ENCODE measurements at places on chromosomes 6 and 20.

DNA sequence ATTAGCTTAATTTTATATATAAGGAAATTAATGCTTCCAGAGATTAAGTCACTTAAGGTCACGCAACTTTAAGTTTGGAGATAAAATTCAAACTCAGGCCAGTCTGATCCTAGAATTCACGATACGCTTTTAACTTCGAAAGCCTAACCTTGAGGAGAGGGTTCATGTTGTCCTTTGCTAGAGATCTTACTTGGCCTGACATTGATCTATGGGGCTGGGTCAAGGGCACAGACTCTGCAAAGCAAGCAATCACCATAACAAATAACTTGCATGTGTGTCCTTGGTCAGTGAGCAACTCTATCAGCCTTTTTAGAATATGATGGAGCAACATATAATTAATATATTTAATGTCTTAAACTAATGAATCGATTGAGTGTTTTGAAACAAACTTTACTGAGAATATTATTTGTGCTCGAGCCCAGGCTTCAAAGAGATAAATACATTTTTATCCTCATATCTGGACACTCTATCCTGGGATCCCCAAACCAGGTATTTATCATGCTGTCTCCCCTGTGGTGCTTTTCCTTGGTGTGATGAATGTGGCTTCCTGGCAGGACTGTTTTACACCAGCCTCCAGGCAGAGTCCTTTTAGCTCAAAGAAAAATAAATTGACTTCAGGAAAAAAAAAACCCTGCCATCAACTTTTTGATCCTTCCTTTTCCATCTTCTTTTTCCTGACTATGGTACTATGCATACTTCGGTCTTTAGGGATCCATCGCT is 29.1 kb downstream of the RPS12 start:
- DNase-seq = no peak

- peak; percentile 27 for DNase-seq
Observed at GRCh38 chr6:6751619-6752023, 163.1 kb downstream of the LY86 start.

GRCh38 chr6:131122516-131122915 is 12.8 kb upstream of the AKAP7 start:
- DNase-seq = no peak

DNA sequence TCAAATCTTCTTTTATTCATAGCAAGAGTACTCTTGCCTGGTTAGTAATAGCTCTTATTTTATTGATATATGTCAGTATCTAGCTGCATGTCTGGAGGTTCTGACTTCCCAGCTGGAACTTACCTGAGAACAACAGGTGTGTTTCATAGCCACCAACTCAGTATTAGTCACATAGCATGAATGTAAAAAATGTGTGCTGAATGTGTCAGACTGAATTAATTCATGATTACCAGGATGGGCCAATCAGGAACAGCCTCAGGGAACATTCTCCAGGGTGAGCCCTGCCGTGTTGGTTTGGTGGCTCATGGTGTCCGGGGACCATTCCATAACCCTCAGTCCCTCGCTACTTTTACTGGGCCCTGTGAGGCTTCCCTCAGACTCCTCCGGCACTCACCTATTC is 99.7 kb downstream of the TULP4 start:
- no peak for DNase-seq

GRCh38 chr6:41940759-41941279 is 789 bp downstream of the CCND3 start:
- DNase-seq = no peak

DNA sequence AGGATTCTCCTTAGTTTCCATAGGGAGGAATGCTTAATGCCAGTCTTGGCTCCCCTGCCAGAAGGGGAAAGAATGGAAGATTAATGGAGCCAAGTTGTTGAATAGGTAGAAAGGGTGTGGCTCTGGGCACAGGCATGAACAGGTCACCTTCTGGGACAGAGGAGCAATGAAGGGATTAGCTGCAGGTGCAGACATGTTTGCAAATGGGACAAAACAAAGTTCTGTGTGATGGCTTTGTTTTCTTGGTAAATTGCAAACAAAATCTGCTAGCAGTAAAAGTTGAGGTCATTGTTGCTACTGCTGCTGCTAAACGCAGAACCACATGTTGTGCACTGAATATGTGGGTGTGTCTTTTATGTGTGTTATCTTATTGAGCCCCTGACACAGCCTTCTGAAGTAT is 93.3 kb downstream of the PERP start:
- no peak for DNase-seq

GRCh38 chr20:45206725-45207124 is at the start of gene SEMG1:
Gene SEMG1 (plus strand): TSS chr20:45207033. CDS start chr20:45207054, 21 bp downstream.
- DNase-seq = no peak

GRCh38 chr6:154154389-154154967 is 115.4 kb downstream of the OPRM1 start:
- peak; percentile 66 for DNase-seq

DNA sequence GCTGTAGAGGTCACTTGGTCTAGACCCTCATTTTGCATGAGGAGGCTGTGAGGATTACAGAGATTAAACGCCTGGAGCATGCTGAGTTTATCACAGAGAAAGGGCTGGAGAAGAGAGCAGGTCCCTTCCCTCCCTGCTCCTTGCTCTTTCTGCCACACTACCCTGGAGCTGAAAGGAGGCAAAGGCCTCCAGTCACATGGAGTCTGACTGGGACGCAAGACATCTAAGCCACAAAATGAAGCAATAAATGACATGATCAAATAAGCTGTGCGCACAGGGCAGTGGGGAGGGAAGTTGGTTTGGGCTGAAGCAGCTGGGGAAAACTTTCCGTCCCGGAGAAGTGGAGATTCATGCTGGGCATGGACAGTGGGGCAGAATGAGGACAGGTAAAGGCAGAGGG is 33.3 kb downstream of the ATXN1 start:
- DNase-seq = no peak

GRCh38 chr6:111817451-111818120 is 55.7 kb downstream of the FYN start:
- DNase-seq = no peak

DNA sequence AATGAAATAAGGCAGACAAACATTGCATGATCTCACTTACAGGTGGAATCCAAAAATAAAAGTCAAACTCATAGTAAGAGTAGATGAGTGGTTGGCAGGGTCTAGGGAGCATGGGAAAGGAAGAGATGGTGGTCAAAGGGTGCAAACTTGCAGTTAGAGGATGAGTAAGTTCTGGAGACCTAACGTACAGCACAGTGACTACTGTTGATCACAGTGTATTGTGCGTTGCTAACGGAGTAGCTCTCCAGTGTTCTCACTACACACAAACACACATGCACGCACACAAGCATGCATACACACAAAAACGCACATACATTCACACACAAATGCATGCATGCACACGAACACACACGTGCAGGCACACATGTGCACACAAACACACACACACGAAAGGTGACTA is 54.9 kb downstream of the LY86 start:
- no peak for DNase-seq

DNA sequence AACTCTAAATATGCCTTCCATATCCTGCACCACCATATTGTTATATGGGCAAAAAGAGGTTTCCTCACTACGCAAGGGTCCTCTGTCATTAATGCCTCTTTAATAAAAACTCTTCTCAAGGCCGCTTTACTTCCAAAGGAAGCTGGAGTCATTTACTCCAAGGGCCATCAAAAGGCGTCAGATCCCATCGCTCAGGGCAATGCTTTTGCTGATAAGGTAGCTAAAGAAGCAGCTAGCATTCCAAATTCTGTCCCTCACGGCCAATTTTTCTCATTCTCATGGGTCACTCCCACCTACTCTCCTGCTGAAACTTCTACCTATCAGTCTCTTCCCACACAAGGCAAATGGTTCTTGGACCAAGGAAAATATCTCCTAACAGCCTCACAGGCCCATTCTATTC is 30.3 kb upstream of the ZBTB22 start:
- no peak for DNase-seq

DNA sequence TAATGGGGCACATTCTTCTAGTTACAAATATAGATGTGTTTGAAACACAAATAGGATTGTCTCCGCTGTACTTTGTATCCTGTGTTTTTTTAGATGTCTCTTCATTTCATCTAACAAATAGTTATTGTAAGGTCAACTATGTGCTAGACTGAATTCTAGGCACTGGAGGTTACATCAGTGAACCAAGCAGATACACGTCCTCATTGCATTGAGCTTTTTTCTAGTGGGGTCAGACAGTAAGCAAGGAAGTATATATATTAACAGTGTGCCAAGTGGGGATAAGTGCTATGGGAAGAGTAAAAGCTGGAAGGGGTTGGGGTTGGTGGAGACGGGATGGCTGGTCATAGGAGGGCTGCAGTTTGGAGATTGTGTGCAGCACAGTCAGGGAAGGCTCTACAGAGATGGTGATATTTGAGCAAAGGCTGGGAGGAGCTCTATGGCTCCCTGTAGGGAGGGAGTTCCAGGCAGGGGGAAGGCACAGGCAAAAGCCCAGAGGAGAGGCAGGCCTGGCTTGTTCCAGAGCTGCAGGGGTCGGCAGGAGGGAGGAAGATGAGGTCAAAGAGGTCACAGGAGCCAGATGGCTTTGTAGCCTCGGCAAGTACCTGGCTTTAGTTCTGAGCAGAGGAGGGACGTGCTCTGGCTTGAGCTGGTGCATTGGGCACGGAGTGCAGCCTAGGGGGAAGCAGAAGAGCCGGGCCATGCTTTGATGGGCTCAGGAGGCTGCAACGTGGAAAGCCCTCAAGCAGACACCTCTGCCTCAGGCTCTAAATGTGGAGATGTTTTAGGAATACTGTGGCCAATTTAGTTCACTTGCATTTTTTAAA is 152.3 kb downstream of the ZDHHC14 start:
- no peak for DNase-seq

DNA sequence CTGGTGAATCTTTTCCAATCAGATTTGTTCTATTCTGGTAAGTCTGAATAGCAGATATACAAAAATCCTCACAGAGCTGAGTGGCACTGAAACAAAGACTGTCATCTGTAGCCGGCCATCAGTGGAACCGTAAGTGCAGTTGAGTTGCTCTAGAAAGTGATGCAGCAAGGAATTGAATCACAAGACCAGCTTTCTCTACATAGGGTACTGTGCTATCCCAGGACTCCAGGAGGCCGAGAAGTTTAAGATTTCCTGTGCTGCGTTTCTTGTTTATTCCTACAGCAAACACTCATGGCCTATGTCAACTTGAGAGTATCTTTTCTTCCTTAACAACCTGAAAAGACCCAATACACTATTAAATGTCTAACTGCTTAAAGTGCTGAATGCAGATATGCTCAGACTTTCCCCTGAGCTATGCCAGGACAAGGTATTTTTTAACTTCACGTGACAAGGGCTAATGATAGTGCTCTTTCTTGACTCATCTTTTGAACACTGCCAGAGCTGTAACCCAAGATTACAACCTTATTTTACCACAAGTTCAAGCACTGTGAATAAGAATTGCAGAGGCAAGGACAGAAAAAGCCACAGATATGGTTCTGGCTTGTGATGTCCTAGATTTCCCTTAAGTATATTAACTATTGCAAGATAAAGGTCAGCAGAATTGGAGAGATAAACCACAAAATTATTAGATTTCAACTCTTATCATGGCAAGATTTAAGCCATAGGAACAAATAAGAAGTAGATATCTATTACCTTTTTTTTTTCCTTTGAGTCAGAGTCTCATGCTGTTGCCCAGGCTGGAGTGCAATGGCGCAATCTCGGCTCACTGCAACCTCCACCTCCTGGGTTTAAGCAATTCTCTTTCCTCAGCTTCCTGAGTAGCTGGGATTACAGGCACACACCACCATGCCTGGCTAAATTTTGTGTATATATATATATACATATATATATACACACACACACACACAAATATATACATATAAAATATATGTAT is 71.6 kb downstream of the GJA1 start:
- no peak for DNase-seq

- DNase-seq = no peak
Observed at GRCh38 chr6:20458027-20458894, 56.6 kb downstream of the E2F3 start.

- no peak for DNase-seq
Observed at GRCh38 chr6:47234266-47234933, 75.3 kb downstream of the TNFRSF21 start.

DNA sequence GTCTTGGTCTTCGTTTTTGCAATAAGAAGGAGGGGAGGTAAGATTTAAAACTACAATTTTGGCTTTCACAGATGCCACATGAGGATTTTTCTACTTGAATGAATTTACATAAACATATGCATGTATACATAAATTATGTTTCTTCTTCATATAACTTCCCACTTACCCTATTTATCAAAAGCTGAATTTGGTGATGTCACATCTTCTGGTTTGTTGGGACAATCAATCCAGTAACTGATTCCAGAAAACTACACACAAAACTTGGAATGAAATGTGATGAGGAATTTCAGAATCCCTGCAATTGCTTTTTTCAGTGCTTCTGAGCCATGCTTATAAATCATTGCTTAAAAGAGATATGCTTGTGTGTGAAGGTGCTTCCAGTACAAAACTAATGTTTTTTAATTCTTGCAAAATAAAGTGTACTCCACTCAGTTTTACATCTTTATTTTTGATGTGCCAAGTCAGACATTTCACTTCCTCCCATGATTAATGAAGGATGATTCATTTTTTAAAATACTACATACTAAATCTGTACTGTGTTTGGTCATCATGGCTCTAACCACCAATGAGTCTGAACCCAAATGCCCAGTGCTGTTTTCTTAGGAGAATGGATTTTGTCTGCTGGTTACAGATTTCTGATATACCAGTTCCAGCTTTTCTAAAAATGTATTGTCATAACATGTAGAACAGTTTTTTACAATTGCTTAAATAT is 32.1 kb upstream of the RIN2 start:
- DNase-seq = no peak

DNA sequence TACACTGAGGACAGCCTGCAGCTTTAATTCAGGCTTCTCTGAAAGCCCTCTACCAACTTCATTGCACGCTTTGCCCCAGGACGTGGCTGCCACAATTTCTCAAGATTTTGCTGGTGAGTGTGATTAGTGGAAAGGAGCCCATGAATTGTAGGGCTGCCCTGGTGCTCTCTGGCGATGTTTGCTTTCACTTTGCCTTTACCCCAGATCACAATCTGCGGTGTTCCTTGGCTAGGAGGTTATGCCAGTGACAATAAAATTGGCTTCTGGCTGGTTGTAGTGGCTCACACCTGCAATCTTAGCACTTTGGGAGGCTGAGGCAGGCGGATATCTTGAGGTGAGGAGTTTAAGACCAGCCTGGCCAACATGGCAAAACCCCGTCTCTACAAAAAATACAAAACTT is 139.3 kb downstream of the FOXC1 start:
- no peak for DNase-seq

GRCh38 chr6:15602154-15602553 is 60.7 kb downstream of the DTNBP1 start:
- DNase-seq = no peak
